NCI-H2227 treated with DMSO at 0.1 percent for 48 hours (cell line): ENCODE measurements at places on chromosomes 6 and 20.

DNA sequence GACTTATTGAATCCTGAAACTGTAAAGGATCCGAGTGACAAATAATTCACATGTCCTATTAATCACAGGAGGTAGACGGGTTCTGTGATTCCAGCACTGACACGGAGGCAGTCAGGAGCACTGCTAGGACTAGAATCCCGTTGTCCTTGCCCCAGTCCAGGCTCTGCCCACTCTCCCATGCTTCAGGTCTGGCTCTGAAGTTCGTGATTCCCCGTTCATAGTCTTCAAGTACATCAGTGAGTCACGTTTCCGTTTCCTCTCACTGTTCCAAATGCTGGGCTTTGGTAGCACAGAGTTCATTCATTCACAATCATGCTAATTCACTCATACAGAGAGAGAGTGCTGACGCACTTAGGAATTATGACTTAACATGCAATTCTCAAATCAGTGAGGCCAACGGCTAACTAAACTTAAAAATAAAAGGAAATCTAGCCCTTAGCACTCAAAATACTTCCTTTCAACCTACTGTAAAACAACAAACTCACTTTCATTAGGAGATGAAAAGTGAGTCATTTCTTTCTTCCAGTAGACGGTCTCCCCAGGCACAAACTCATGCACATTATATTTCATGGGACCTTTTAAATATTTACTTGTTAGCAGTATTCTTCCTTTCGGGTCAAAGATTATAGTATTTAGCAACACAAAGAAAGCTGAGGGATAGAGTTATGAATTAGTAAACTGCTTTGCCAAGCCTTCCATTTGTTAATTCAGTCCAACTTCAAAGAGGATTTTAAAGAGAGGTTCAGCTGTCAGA lies 94.0 kb upstream of the NHSL1 start:
- DNase-seq = no peak

- DNase-seq = no peak
These were observed 397.8 kb downstream of the LAMA2 start for GRCh38 chr6:129280749-129281148.

DNA sequence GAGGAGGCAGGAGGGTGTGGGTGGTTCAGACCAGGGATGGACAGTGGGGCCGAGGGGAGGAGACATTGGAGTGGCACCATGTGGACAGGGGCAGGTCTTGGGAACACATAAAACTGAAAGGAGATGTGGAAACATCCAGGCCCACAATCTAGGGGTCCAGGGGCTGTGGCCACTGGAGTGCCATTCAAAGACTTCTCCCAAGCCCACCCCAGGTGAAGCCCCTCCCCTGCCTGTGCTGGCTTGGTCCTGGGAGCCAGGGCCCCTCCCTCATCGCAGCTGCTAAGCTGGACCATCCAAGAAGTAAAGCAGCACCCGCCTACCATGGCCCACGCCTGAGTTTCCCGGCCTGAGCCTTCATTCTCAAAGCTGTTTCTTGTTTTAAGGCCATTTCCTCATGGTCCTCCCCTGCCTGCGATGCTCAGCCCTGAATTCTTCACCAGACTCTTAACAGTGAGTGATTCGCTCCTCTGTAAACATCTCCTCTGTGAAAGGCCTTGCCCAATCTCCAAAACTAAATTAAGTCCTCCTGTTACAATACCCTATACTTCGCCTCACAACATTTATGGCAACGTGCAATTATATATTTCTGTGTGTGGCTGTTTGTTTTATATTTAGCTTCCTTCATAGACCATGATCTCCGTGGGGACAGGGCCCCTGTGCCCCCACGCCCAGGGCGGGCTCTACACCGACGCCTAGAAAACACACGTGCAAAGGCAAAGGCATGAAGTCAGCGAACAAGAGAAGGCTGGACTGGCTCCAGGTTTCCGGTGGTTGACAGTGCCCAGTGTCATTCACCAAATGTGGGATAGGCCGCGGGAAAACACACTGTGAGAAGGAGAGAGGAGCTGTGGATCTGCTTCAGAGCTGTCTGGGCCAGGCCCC lies 267.8 kb downstream of the ERMARD start:
- DNase-seq = no peak

- DNase-seq = no peak
These were observed 88.5 kb downstream of the KIZ start for GRCh38 chr20:21214431-21214830.

GRCh38 chr20:60482221-60483008 lies 524.2 kb downstream of the CDH26 start:
- no peak for DNase-seq
